ENCODE measurements at places on chromosomes 3 and 15. TPM values are rescaled to one million over a fixed set of nuclear protein-coding genes. Genes with fewer than 3 reads are reported as not detected.
A peak's percentile ranks its signal among the peaks of the same experiment; 100 is the strongest.

Gene PRICKLE2
- 2.1 TPM for polyA plus RNA-seq

DNA sequence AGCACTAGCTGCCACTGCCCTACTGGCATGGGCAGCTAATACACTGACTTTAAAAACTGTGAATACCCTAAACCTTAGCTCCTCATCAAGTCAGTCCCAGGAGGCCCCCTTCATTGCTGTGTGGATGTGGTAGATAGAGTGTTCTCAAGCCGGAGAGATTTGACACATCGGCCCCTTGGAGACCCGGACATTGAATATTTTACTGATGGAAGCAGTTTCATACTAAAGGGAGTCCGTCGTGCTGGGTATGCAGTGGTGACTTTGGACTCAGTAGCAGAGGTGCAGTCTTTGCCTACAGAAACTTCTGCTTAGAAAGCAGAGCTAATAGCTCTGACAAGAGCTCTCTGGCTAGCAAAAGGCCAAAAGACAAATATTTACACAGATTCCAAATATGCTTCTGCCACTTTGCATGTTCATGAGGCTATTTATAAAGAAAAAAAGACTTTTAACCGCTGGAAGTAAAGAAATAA, 17.5 kb downstream of the CCR4 start:
- no peak for DNase-seq

DNA sequence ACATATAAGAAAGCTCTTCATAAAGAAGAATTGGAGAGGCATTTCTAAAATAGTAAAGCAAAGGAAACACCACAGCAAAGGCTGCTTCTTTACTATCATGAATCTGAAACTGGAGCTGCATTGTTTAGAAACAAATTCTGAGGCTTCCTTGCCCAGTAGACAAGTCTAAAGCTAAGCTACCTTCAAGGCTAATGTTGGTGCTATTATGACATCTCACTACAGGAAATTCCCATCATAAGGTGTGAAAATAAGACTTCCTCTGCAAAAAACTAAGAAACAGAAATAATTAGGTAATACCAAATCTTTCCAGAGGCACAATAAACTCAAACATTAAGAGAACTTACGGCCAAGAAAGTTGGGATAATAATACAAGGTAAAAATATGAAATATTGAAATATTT, 89.9 kb upstream of the P3H2 start:
- DNase-seq, result no peak

DNA sequence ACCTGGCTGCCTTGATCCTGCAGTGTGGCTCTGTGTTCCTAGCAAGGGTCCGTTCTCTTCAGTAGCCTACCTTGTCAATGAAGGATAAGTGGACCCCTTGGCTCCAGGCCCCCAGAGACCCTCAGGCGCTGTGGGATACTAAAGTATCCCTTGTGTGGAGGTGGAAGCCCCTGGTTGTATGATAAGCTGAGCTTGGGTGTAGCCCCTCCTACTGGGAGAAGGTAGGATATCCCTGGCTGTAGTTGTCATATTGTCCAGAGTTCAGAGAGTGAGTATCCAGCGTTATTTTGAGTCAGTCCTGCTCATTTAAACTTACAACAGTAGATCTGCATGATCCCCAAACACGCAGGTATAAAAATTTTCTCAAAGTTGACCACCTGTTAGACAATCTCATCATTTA, 496.8 kb downstream of the CNTN4 start:
- no peak for DNase-seq

DNA sequence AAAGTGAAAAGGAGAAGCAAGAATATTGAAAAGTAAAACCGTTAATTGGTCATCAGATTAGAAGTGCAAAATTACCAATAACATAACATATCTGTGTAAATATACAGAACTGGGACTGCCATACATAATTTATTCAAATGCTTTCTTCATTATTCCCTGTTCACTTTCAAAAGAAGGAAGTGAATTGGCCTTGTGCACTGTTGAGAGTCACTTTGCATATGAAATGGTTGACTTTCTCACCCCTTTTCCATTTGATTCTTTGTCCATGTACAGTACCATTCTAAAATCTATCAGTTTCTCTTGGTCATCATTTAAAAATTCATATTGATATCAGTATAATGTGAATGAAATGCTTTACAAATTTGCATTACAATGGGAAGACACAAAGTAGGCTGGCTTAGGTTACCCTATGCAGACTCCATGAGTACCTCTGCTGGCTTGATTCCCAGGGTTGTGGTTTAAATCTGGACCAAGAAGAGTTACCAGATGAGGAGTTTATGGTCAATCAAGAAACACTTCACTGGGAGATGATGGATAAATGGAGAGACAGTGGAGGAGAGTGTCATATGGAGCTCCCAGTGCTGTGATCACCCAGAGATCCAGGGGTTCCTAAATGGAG, 210.9 kb upstream of the TOPAZ1 start:
- DNase-seq, result no peak

DNA sequence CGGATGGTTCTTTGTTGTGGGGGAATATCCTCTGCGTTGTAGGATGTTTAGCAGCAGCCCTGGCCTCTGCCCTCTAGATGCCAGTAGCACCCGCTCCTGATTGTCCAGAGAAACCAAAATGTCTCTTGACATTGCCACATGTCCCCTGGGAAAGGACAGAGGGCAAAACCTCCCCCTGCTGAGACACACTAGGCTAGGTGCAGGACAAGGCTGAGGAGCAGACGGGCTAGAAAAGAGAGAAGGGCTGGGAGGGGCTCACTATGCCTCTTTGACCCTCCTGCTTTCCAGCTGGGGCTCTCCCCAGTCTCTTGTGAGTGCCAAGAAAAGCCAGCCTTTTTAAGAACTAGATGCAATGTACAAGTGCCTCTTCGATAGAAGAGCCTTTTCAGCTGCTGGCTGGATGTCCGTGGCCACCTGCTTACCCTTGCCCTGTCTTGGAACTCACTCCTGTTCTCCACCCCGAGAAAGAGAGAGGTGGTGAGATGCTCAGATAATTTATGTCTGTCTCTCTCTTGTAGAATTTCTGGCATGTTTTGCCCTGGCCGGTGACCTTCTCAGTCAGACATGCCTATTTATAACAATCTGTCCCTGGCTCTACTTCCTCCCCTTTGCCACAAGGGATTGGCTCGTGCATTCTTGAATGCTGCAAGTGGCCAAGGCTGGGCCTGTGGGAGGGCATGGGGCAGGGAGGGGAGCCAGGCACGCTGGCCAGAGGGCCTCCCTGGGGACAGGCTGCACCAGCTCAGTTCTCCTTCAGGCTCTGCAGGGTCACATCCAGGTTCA, 142.6 kb downstream of the RPLP1 start:
- peak; percentile 92 for DNase-seq

Measured in aorta (tissue), 5 donors.